ENCODE measurements at places on chromosomes 16 and 17.

- no peak for DNase-seq
Observed at GRCh38 chr17:80955671-80956280, 35.9 kb upstream of the CHMP6 start.

DNA sequence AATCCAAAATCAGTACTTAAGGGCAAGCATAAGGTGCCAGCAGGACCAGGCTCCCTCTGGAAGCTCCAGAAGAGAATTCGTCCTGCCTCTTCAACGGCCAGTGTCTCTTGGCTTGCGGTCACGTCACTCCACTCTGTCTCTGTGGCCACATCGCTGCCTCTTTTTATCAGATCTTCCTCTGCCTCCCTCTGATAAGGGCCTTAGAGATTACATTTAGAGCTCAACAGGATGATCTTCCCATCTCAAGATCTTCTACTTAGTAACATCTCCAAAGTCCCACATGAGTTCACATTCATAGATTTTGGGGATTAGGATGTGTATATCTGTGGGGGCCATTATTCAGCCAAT, 16.9 kb downstream of the MPG start:
- DNase-seq, result no peak

DNA sequence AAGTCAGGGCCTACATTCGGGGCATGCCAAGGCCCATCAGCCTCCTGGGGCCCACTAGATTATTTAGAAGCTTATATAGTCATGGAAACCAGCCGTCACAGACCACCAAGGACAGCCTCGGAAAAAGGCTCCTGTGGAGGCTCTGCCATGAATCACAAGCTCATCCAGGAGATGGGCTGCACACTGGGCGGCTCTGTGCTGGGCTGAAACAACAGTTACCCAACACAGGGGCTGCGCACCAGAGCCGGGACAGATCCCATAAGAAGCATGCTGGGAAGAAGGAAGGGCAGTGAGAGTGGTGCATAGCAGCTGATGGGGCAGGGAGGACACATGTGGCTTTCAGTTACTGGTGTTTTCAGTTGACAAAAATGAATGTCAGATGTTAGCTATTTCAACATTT, 67.7 kb upstream of the GSG1L start:
- DNase-seq, result no peak

DNA sequence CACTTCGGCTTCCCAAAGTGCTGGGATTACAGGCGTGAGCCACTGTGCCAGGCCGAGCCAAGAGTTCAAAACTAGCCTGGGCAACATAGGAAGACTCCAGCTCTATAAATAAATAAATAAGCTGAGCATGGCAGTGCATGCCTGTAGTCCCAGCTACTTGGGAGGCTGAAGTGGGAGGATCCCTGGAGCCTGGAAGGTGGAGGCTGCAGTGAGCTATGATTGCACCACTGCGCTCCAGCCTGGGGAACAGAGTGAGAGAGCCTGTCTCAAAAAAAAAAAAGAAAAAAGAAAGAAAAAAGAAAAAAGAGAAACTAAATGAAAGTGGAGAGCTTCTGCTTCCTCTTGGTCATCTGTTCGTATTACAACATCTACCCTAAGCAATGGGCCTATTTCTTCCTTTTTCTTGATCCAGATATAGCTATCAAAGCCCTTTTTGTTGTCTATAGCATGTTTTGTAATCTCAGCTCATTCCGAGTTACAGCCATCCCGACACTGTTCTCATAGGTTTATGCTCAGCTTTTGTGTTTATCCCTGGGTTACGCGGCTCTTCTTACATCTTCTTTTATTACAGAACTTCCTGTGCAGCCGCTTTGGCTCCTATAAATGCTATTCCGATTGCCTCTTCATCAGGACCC, 14.1 kb upstream of the MAPK3 start:
- DNase-seq, result no peak

DNA sequence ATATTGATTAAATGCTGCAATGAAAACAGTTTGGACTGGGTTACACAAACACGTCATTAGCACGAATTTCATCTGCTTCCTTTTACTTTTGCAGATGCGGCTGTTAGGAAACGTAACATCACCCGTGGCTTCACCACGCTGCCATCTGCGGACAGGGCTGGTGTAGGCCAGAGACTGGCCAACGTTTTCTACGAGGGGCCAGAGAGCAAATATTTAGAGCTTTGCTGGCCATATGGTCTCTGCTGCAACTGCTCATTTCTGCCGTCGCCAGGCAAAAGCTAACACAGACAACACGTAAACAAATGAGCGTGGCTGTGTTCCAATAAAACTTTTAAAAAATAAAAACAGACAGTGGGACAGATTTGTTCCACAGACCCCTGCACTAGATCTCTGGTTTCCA, 96.6 kb downstream of the ENGASE start:
- no peak for DNase-seq

GRCh38 chr16:89595330-89596060, 17.9 kb upstream of the DPEP1 start:
- no peak for DNase-seq

DNA sequence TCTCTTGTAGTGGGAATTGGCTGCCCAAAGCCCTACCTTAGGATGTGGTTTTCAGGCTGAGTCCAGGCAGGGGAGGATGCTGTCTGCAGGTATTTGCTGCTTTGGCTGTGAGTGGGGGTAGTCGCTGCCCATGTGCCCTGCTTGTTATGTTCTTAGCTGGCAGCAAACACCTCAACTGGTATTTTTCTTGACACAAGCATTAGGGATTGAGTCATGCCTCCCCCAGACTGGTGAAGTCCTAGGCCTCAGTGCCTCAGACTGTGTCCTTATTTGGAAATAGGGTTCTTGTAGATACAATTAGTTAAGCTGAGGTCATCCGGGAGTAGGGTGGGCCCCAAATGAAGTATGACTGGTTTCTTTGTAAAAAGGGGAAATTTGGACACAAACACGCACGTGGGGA, 808.3 kb upstream of the EEF2KMT start:
- DNase-seq, result no peak

DNA sequence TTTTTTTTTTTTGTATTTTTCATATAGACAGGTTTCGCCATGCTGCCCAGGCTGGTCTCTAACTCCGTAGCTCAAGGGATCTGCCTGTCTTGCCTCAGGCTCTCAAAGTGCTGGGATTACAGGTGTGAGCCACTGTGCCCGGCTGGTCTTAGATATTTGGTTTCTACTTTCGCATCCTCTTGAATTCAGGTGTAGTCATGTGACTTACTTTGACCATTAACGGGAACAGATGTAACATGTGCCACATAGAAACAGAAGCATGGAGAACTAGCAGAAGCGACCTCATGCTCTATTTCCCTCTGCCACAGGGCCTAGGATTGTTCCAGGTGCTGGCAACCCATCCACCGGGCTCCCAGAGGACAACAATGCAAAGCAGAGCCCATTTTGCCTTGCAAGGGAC, 166.6 kb downstream of the CYLD start:
- no peak for DNase-seq

DNA sequence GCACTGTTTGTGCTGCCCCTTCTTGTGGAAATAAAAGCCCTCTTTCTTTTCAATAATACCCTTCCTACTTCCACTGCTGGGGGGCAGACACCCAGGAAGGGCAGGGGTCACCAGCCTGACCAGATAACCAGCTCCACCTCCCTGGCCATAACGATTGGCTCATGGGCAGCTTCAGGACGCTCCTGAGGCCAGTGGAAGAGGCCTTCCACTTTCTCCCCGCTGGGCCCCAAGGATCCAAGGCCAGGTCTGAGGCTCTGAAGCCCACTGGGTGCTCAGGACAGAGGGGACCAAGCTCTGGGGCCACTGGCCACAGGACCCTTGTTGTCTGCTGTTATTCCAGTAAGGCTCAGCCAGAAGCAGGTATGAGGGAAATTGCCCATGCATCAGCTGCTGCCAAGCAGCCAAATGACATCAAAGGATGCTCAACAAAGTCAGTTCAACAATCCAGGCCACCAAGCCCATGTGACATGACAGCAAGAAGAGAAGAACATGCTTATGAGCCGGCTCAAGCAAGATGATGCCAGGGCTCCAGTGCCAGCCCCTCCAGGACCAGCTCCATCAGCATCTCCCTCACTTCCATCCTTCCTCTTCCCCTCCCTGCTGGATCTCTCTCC, 238.8 kb downstream of the ZNF423 start:
- DNase-seq, result no peak

DNA sequence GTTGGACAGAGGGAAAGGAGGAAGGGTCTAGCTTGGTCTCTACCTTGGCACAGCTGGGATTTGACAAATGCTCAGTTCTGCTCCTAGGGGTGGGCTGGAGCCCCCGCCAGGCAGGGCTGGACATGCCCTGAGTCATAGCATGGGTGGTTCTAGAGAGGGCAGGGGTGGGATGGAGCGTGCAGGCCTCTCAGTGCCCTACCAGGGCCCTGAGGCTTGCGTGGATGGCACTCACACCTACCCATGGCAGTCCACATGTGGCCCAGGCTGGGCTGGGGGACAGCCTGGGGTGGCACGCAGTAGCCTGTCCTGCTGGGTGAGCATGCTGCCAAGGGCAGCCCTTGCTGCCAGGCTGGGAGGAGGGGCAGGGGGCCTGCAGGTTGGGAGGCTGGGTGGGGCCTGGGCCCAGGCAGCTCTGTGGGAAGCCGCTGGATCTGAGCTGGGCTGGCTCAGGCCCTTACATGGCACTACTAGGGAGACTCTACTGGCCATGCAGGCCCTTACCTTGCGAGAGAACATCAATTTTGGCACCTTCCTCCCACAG, 11.2 kb downstream of the DOC2B start:
- no peak for DNase-seq

GRCh38 chr17:29111816-29112499, 68.2 kb downstream of the MYO18A start:
- DNase-seq, result peak; percentile 57

DNA sequence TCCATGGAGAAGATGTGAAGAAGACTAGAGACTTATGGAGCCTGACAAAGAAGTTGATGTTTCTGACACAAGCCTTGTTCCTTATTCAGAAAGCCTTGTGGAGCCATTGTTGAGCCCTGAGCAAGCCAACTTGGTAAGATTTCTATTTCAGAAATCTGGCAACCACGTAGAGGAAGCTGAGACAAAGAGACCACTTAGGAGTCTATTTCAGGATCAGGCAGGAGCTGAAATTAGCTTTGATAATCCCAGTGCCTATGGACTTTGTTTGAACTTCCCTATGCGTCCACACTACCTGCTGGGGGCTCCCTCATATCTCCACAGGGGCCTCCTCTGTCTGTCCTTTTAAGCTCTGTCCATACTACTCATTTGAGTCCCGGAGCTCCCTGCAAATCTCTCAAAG, 540.0 kb upstream of the GOT2 start:
- DNase-seq, result no peak

- no peak for DNase-seq
Observed at GRCh38 chr17:15920758-15921239, 24.1 kb upstream of the ADORA2B start.

DNA sequence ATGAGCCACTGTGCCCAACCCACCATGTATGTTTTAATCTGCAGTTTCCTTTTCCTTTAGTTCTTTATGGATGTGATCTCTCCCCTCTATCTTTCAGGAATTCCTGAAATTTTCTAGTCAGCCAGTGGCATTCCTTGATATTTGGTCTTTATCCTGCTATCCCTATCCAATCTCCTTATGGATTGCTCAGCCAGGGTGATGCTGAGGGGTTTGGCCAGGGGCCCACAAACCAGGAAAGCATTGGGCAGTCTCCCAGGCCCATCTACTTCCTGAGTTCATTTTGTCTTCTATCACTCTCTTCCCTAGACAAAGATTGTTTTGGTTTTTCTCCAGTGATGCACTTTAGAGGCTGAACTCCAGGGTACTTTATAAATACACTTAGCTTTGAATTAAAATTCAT, 115.9 kb downstream of the KATNIP start:
- no peak for DNase-seq

GRCh38 chr16:69440250-69440649, 15.8 kb downstream of the CYB5B start:
- DNase-seq, result no peak

DNA sequence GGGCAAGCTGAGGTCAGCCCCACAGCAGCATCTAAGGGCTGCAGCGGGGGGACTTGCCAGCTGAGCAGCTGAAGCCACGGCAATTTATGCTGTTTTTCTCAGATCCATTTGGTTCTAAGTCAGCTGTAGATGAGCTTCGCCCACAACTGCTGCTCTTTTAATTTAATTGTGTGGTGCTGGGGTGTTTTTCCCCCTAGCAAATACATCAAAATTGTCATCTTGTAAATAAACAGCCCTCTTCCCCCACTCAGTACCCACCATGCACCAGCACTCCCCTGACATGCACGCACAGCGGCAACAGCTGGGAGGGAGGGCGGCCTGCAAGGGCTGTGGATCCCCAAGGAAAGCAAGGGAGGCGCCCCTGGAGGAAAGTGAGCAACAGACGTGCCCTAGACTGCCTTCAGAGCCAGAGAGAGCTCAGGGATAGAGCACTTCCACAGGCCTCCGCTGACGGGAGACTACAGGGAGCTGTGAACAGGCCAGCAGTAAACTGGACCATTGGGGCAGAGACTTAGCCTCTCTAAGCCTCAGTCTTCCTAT, 149.5 kb downstream of the TMEM132E start:
- no peak for DNase-seq

DNA sequence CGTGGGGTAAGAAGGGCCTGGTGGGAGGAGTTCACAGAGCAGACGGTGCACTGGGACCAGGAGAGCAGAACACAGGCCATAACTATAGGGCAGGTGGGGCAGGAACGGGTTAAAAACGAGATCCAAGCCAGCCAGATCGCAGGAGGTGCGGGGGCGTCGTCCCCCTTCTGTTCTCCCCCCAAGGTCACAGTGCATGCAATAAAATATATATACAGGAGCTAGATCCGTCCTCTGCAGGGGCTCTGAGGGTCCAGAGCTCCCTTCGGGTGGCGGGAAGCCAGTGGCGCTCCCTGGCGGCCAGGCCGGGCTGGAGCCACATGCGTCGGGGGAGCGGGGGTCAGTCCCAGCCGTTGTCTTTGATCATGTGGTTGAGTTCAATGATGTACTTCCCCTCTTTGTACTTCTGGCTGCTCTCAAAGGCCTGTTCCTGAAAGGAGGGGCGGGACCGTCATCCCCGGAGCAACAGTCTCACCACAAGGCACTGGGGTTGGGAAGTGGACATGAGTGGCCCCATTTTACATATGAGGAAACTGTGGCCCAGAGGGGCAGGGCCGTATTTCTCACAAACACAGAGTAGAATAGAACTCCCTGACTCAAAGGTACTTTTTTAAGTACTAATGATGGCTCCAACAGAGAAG, 768 bp upstream of the TBX6 start:
- no peak for DNase-seq

- DNase-seq, result no peak
Observed at GRCh38 chr17:14605267-14605599, 304.4 kb downstream of the HS3ST3B1 start.
